WTC11 (cell line): ENCODE measurements at places on chromosomes 5 and 9. TPM values are rescaled to one million over a fixed set of nuclear protein-coding genes. Genes with fewer than 3 reads are reported as not detected.

SPINK1 gene
- total RNA-seq, result 5.4 to 10.6 TPM (median 5.5 TPM) in 3 replicates

SEMA5A gene
- 9.3 to 14.3 TPM (median 11.8 TPM) in 3 replicates for total RNA-seq

SPATA31E1 gene
- total RNA-seq, result 0.04 to 0.07 TPM (median 0.05 TPM) in 3 replicates

DNA sequence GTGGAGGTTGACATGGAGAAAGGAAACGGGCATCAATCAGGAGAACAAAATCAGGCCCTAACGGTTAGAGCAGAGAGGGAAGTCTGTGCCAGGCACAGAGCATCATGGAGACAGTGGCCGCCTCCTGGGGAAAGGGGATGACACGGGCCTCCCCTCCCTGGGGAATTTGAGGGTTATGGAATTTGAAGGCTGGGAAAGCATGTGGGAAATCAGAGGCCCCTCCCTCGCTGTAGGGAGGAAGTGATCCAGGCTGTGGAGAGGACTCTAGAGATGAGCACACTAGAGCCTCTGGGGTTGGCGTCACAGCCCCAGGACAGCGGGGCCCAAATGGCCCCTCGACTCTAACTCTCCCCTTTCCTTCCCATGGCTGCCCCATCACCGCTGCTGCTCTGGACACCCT lies 36.7 kb downstream of the PROP1 start:
- DNase-seq, result no peak

- DNase-seq, result no peak
Measured at GRCh38 chr5:133744051-133744959, 132.0 kb upstream of the FSTL4 start.

TRIP13 gene
- total RNA-seq, result 31.4 to 35.0 TPM (median 33.7 TPM) in 3 replicates

DNA sequence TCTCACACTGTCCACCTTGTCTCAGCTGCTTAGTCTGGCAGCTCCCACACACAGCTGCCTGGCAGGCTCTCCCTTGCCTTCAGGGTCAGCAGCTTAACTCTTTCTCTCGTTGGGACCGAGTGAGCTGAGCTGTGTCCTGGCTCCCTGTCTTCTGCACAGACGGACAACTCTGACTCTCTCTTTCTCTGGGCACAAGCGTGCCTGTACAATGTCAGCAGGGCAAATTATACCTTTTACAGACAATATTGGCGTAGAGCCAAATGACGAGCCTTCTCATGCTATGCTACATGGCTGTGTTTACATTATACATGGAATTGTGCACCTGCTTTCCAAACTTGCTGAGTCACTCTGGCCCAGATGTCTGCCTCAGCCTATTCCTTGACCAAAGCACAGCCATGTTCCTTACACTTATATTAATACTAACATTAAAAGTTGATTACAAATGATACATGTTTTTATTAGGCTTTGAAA lies 188.6 kb downstream of the CYLC2 start:
- no peak for DNase-seq

GRCh38 chr5:26833596-26833995 lies 204.8 kb downstream of the CDH9 start:
- no peak for DNase-seq

SCGB3A2 gene
- 57.3 to 79.1 TPM (median 66.0 TPM) in 3 replicates for total RNA-seq

DNA sequence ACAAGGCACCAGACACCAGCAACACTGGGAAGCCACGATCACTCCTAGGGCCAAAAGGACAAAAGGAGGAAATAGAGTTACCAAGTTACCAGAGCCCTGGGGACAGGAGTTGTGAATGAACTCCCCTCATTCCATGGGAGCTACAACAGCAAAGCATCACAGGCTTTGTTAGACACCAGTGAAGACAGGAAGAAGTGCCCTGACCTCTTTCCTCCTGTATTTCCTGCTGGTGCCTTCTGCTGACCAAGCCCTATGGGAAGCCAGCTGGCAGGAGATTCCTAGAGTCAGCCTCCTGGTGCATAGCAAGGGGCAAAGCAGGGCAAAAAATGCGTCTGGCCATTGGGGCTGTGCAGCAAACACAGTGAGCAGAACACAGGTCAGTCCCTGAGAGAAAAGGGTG lies 374.7 kb downstream of the ZSWIM6 start:
- no peak for DNase-seq

TEX48 gene
- total RNA-seq, result not detected in 3 replicates

DNA sequence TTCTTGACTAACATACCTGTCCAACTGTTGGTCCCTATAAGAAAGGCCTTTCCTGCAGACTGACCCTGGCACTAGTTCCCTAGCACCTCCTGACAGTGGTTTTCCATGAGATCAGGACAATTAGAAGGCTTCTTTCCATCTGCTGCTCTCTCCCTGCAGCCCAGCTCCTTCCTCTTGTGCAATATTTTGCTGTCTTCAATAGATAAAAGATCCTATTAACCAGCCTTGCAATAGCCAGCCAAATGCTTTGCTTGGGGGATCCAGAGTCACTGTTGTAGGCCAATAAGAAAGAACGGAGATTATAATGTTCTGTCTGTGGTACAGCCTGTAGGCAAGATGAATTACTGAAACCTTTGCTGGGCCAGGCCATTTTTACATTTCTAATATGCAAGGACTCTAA lies 18.4 kb upstream of the NME5 start:
- no peak for DNase-seq

DNA sequence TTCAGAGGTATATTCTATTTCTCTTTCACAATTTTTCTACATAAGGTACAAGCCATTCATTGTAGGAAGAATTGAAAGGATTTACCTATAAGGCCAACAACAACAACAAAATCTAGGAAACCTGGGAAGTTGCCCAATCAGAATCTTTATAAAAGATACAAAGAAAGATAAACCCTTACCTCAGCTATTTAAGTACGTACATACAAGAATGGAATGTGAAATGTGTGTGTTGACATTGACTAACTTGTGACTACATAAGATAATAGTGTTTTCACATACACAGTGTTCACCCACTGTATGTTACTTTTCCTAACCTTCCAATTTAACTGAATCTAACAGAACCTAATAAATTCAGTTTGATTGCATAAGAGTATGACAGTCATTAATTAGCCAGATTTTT lies 154.1 kb downstream of the ADAMTS6 start:
- no peak for DNase-seq

GRCh38 chr5:89372176-89372575 lies 489.2 kb upstream of the MEF2C start:
- DNase-seq, result no peak

GRCh38 chr5:154410786-154411185 lies 35.0 kb upstream of the SAP30L start:
- DNase-seq, result no peak

PCDHB15 gene
- total RNA-seq, result 7.7 to 8.7 TPM (median 8.4 TPM) in 3 replicates

LHX3 gene
- 0.11 TPM in 1 of 3 replicates, not detected in the others for total RNA-seq

GRCh38 chr9:1454211-1454610 lies 404.1 kb downstream of the DMRT2 start:
- DNase-seq, result no peak

- DNase-seq, result no peak
Measured at GRCh38 chr5:32514806-32515205, 70.3 kb upstream of the ZFR start.

DNA sequence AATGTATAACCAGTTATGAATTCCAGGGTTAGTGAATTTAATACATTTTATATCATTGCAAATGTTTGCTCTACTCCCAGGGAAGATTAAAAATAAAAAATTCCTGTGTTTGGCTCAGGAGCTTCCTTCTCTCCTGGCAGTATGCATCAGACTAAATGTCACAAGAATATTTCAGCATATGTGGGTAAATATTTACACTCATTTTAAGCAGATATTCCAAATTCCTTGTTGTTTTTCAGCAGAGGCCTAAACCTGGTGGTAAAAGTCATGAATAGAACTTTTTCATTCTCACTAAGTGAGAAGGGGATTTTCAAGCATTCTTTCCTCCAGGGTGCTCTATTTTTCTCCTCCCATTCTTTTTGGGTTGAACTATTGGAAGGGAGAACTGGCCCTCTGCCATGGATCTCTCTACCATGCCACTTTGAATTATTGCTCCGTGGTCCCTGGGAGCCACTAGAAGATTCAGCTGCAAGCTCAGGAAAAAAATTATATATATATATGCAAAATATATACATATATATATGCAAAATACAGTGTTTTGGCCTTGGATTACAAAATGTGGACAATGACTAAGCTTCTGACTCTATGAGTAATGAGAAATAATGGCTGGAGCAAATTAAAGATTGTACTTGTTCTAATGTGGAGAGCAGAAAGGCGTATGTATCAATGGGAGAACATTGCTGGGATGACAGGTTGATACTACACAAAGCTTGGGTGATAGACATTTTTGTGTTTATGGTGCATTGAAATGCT lies 180.6 kb upstream of the PAPPA start:
- no peak for DNase-seq

- DNase-seq, result no peak
Measured at GRCh38 chr5:174511714-174512253, 212.6 kb upstream of the MSX2 start.

CMBL gene
- total RNA-seq, result 26.7 to 34.0 TPM (median 27.7 TPM) in 3 replicates

GRCh38 chr5:14326035-14326903 lies 183.1 kb downstream of the TRIO start:
- DNase-seq, result no peak

DNA sequence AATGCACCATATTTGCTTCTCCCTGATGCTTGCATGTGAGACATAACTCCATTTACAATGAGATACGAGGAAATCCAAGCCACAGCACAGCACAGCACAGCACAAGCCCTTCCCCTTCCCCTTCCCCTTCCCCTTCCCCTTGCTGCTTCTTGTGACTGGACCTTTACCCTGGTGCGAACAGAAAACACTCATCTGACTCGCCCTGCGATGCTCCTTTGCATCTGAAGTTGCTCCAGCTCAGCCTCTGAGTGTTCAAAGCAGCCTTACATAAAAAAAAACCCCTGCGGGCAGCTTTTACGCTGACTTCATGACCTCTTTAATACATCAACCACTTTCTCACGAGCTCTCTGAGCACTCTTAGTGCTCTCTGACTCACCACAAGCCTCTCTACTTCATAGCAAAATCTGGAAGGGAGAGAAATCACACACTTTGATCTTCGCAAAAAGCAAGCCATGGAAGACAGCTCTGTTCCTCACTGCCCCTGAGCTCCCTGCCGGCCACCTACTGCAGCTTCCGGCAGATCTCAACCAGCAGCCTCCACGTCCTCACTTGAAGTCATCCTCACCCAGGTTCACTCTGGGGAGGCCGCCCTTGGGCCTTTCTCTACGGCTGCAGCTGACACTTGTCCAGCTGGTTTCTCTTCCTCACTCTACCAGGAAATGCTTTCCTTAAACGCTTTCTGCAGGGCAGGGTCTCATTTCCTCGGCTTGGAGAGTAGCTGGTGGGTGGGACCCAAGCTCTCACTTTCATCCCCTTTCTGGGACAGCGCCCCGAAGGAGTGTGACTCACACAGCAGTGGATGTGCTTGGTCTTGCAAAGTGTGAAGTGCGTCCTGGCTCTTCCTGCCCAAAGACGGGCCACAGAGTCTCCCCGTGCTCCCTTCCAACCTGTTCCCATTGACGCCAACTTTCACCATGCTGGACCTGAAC lies 5.3 kb downstream of the SLC34A1 start:
- no peak for DNase-seq

DNA sequence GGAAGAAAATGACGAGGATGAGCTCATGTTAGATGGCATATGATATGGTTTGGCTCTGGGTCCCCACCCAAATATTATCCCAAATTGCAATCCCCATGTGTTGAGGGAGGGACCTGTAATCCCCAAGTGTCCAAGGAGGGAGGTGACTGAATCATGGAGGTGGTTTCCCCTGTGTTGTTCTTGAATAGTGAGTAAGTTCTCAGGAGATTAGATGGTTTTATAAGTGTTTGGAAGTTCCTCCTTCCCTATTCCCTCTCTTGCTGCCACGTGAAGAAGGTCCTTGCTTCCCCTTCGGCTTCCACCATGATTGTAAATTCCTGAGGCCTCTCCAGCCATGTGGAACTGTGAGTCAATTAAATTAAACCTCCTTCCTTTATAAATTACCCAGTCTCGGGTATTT lies 10.1 kb downstream of the EDIL3 start:
- DNase-seq, result no peak

DNA sequence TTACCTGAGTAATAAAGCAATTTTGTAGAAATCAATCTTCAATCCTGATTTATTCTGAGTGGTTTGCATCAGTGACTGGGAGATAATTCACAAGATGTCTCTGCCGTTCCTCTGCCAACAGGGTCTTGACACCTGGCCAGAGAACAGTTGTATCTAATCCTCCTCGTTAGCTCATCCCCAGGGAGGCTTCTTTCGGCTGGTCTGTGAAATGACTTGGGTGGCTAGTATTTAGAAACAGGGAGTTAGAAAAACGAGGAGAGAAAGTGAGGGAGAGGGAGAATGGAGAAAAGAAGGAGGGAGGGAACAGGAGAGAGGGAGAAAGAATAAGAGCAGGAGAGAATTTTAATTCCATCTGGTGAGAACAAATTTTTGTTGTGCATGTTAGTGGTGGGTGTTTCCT lies 600.2 kb upstream of the TLE4 start:
- DNase-seq, result no peak

DNA sequence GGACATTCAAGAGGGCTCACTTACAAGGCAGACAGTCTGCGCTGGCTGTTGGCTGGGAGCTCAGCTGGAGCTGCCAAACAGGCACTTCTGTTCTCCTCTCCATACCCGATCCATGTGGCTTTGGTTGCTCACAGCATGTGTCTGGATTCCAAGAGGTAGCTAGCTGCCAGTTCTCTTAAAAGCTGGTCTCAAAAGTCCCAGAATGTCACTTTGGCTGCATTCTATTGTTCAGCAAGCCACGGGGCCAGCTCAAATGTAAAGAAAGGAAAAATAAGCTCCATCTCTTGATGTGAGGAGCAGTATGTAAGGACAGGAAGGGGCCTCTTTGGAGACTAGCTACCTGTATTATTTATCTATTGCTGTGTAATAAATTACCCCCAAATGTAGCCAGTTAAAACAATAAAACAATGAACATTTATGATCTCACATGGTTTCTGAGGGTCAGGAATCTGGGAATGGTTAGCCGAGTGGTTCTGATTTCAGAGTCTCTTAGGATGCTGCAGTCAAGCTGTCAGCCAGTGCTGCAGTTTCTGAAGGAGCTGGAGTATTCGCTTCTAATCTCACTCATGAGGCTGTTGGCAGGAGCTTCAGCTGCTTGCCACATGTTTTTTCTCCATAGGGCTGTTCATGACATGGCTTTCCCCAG lies 112.7 kb upstream of the CLINT1 start:
- peak; percentile 31 for DNase-seq

DNA sequence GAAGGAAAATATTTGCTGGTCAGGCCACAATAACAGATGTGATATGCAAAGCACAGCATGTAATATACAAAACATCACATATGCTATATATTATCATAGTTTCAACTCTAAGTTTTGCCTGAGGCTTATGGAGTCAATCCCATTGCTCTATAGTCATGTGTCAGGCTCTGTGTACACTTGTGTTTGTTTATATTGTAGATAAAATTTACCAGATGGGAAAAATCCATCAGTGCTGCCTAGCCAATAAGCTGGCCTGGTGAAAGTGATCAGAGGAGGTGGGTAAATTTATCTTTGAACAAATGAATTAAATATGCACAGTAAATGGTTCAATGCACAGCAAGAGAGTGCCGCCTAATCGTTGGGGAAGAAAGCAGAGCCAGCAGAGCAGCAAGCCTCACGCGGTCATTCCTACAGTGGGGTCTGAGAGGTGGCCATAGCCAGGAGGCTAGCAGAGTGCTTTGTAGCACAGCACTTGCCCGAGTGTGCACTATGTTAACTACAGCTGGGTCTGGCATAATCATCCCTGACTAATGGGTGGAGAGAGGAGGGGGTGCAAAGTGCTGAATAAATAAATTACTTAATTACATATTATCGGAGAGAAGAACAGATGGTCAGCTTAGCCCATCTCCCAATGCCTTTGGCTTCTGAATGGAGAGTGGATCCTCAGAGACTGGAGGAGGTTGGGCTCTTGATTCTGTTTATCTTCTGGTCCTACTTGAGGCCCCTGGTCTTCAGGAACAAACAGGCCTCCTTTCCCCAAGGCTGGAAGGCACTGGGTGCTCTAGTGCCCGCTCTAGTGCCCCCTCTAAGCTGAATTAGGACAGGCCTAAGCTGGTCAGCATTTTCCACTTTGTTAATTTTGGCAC lies 153.5 kb downstream of the MAT2B start:
- DNase-seq, result no peak

ZNF483 gene
- 65.9 to 77.4 TPM (median 68.7 TPM) in 3 replicates for total RNA-seq
